ENCODE measurements at places on chromosomes 1 and 21.

DNA sequence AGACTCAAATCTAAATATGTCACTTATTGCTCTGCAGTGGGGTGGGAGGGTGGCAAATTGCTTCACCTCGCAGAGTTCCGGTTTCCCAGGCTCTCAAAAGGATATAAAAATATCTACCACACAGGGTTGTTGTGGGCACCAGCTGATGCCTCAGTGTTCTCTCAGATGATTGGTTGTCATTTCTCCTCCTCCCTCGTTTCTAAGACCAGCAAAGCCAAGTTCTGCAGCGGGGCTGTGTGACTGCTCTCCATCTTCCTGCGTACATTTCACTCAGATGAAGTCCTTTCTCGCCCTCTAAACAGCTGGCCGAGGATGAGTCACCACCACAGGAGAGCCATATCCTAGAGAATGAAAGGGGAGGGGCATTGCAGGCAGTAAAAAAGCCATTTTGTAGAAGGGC lies 35.0 kb upstream of the VWA5B1 start:
- no peak for DNase-seq

GRCh38 chr1:55483523-55483922 lies 268.4 kb upstream of the USP24 start:
- DNase-seq: no peak

DNA sequence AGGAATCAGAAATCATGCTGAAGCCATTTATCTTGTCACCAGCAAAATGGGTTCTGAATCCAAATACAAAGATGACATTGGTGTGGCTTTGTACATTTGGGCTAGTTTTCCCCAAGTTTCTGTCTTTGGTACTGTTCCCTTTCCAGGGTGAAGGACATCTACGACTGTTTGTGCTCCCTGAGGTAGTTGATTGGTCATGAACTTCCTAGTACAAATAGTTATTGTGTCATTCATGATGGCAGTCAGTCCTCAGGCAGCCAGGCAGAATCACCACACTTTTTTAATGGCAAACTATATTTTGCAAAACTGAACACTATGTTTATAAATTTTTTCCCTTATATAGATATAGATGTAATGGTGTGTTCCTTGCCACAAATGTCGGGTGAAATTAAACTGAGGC lies 46.0 kb downstream of the CEP350 start:
- no peak for DNase-seq

- DNase-seq: no peak
Measured at GRCh38 chr1:160129558-160129957, 14.0 kb downstream of the ATP1A2 start.

DNA sequence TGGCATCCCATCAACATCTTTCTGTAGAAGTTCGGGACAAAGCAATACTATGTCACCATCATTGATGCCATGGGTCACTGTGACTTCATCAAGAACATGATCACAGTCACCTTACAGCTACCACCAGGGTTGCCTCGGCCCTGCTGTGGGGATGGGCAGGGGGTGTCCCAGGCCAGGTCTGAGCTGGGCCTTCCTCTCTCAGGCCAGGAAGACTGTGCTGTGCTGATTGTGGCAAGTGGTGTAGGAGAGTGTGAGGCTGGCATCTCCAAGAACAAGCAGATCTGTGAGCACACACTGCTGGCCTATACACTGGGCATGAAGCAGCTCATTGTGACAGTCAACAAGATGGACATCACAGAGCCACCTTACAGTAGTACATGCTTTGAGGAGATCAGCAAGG lies 20.9 kb upstream of the RPL11 start:
- no peak for DNase-seq

- DNase-seq: no peak
Measured at GRCh38 chr1:187504779-187505178, 676.0 kb downstream of the PLA2G4A start.

GRCh38 chr1:59128784-59129227 lies 168.1 kb upstream of the FGGY start:
- DNase-seq: no peak

GRCh38 chr1:79369091-79369490 lies 362.6 kb upstream of the ADGRL4 start:
- no peak for DNase-seq

GRCh38 chr1:52385376-52385775 lies 18.8 kb downstream of the ORC1 start:
- no peak for DNase-seq

DNA sequence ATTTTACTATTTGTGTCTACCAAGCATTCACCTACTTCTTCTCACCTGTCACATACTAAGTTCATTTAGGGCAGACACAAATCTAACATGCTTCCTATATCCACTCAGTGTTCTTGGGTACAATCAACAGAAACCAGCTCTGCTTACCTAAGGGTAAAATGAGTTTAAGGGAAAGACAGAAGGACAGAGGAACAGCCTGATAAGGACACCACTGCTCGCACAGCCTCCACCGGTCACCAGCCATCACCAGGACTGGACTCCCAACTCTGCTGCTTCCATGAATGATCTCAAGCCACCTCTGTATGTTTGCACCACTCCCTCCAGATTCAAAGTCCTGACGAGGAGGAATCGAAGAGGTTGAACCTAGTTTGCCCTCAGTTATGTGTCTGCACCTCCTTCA lies 72.4 kb downstream of the JAK1 start:
- DNase-seq: no peak

GRCh38 chr1:50492142-50492541 lies 68.9 kb upstream of the DMRTA2 start:
- DNase-seq: no peak

DNA sequence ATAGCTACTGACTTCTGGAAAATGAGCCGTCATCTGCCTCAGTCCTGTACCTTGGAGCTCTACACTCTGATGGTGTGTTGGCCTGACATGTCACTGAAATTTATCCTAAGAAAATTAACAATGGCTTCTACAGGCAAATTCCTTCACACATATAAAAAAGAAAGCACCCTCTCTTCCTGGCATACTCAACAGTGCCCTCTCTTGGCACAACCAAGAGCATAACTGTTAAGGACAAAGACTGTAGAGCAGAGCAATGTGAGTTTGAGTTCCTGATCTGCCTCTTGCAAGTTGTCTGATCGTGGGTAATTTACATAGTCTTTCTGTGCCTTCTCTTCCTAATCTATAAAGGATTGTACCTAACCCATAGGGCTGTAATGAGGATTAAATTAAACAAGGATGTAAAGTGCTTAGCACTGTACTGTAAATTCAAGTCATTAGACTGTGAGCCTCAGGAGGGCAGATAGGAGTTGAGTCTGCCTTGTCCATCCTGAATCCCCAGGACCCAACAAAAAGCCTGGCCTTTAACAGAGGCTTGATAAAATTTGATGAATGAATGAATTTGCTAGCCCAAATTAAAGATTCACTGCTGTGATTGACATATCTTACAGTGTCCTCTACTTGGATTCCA lies 83.5 kb downstream of the SYF2 start:
- no peak for DNase-seq

GRCh38 chr1:2044510-2045319 lies 5.5 kb upstream of the PRKCZ start:
- peak; percentile 43 for DNase-seq

DNA sequence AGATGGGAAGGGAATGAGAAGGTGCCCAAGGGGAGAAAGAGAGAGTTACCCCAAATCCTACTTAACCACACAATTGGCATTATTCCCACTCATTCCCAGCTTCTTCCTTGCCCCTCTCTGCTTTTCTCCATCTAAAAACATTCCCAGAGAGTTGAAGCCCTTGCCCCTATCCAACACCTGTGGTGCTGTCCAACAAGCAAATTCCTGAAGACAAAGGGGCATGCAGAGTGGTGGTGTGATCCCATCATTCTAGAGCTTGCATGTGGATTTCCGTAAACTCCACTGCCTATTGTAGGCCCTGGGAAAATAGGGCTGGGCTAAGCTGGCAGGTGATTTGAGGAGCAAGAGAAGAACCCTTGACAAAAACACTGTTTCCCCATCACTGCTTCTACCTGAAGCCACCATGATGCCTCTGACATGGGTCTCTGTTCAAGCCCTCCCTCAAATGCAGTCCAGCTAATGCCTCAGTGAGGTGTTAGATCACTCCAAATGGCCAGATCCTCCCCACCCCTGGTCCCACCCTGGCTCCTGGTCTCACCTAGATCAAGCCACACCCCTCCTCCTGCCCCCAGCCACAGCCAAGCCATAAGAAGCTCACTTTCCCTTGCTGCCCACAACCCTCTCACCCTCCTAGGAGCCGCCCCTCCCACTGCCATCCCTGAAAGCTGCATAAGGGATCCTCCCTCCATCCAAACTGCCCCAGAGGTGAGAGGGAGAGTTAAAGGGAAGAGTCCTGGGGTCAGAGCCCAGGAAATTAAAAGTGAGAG lies 29.5 kb downstream of the SYT2 start:
- DNase-seq: no peak

GRCh38 chr1:185426848-185427247 lies 109.8 kb upstream of the IVNS1ABP start:
- DNase-seq: no peak

DNA sequence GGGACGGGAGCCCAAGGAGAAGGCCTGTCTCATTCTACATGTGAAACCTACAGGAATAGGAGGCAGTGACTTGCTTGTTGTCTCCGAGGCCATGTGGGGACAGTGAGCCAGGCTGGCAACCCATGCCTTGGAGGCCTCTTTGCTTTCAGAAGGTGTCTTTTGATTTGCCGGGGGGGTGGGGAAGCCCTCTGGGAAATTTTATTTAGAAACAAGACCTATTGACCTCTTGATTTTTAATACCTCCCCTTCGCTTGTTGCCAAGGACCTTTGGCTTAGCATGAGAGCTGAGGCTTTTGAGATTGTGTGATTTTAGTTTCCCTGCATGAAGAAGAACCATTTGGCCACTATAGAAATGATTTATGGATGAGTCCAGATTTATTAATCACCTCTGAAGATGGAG lies 4.1 kb downstream of the ARMH1 start:
- no peak for DNase-seq
